BJ (cell line): ENCODE measurements at places on chromosomes 11 and 22. TPM values are rescaled to one million over a fixed set of nuclear protein-coding genes. Genes with fewer than 3 reads are reported as not detected.

The CYTH4 gene
- not detected in 2 replicates for polyA plus RNA-seq

DNA sequence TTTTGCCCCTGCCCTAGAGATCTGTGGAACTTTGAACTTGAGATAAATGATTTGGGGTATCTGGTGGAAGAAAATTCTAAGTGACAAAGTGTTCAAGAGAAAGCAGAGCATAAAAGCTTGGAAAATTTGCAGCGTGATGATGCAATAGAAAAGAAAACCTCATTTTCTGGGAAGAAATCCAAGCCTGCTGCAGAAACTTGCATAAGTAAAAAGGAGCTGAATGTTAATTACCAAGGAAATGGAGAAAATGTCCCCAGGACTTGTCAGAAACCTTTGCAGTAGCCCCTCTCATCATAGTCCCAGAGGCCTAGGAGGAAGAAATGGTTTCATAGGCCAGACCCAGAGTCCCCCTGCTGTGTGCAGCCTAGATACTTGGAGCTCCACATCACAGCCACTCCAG is 686.9 kb downstream of the FAM181B start:
- no peak for DNase-seq

DNA sequence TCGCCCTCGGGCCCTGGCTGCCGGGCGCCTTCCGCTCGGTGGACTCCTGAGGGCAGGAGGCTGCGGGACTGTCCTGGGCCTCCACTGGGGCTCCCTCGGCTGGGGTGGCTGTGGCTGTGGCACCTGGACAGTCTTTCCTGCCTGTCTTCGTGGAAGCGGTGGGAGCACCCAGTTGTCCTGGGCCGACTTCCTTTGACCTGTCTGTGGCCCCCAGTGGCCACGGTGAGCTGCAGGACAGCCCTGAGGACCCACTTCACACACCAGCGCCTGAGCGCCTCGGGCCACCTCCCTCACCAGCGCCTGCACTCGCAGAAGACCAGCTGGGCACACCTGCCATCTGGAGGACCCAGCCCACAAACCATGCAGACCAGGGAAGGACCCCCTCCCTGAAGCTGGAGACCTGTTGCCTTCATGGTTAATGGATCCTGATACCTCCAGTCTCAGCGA is 1.8 kb upstream of the EPS8L2 start:
- DNase-seq = no peak

DNA sequence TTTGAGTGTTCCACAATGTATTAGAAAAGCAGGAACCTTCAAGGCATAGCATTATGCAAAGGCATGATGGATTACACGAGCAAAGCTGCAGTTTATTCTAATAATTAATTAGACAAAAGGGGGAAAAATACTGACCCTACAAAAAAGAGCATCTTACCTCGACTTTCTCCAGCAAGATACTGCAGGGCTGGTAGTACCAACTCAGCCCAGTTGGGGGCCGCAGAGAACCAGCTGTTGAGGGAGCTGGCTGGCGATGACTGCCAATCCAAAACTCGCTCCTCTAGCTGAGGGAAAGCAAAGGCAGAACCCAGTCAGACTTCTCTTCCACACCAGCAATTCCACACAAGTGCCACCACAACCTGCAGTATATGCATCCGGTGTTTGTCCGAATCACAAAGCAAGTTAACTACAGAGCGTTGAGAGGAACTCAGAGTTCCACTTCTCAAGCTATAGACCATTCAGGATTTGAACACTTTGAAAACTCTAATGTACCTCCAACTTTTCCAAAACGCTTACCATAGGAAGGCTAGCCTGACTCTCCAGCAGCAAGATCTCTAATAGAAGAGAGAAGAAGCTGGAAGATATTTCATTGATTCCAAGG is 13.7 kb downstream of the NFRKB start:
- DNase-seq = no peak

- DNase-seq = no peak
Measured at GRCh38 chr11:34194576-34195335, 89.3 kb downstream of the NAT10 start.

The P2RY6 gene
- 0.56 and 1.5 TPM in 2 replicates for polyA plus RNA-seq

DNA sequence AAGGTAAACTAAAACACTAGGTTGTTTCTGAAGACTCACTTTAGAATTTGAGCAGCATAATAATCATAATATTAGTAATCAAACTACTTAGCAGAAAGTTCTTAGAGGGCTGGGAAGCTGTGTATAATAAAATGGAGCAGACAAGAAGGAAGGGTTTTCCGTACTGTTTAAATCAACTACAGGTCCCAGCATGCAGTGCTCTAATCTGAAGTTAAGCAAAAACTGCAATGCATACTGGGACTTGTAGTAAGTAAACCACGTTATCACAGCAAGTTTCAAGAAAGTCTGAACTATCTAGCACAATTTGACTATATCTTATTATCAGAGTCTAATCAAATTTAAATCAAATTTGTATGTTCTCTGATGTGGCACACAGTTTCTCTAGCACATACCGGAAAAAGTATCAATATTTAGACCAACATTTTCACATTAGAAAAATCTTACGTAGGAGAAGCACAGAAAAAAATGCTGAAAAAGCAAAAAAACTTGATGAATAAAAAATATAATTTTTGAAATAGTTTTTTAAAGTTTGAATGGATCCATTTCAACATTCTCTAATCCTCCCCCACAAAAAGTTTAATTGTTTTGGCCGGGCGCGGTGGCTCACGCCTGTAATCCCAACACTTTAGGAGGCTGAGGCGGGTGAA is 8.2 kb downstream of the PHF21A start:
- DNase-seq = no peak

The OR52A1 gene
- polyA plus RNA-seq = not detected in 2 replicates

DNA sequence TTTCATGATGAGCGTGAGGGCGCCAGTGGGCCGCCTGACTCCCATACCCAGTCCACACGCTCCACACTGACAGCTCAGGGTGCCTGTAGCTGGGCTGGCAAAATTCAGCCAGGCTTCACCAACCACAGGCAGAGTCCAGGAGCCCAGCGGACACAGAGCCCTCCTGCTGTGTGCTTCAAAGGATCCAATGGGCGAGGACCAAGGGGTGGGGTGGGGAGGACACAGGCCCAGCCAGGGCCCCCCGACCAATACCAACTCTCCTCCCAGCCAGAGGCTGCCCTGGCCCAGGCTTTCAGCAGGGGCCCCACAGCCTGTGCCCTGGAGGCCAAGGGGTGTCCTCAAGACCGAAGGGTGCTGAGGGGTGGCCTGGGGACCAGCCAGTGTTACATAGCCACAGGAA is 336.1 kb downstream of the CTTN start:
- DNase-seq = no peak
